ENCODE measurements at places on chromosomes 16 and 17. TPM values are rescaled to one million over a fixed set of nuclear protein-coding genes. Genes with fewer than 3 reads are reported as not detected.

The RASL10B gene
- total RNA-seq: 0.09 TPM

The SLC13A2 gene
- total RNA-seq: not detected

The AOC3 gene
- total RNA-seq: 0.86 TPM

The TUBB3 gene
- total RNA-seq: 0.86 TPM

The WFIKKN1 gene
- total RNA-seq: 0.60 TPM

The GSG1L2 gene
- not detected for total RNA-seq

The EVI2A gene
- total RNA-seq: 78.3 TPM

The MT4 gene
- not detected for total RNA-seq

DNA sequence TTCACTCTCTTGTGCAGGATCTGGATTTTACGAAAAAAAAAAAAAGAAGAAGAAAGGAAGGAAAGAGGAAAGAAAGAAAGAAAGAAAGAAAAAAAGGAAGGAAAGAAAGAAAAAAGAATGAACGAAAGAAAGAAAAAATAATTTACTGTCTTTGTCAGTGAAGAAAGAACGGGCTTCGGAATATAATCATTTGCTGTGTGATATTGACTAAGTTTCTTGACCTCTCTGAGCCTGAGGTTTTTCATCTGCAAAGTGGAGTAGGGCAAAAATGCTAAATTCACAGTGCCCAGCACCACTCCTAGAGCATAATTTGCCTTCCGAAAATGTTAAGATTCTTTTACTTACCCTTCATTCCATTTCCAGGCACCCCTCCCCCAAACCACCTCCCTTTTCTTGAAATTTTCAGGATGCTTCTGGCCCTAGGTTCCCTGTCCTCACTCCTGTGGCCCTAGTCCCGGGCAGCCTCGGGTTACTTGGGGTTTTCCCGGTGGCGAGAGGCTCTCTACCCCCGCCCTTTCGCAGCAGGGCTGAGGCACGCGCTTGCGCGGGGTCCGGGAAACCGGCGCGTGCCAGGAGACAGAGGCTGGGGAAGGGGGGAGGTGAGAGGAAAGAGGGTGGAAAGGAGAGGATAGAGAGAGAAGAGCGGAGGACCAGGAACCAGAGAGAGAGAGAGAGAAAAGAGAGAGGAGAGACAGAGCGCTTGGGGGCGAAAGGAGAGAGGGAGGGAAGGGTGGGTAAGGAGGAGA is at the start of gene CNTNAP1:
CNTNAP1 (plus strand) TSS at position 556 of the 746 bp plus-strand sequence. CDS start 299 bp downstream, outside the sequence.
- H3K4me1 ChIP-seq: peaks cover 46% of the 10 kb centered on the region
- peaks cover 1% of the 10 kb centered on the region for H3K36me3 ChIP-seq
- peaks cover 42% of the 10 kb centered on the region for H3K27me3 ChIP-seq
- peak; percentile 42 for DNase-seq
- H3K4me3 ChIP-seq: peak within 1 kb of the TSS; percentile 70

DNA sequence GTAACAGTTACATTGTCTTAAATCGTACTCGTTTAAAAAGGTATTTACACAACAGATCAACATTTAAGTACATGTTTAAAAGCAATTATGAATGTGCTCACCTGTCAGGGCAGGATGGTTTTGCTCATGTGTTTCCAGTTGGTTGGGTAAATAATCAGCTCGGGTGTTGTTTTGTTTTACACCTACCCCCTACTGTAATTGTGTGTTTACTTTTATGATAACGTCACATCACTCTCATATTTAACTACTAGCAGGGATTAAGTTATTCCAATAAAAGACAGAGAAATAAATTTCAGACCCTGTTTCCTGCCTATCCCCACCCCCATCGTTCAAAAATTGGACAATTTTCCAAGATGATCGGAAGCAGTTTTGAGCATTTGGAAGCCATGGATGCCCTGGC is 390.2 kb downstream of the SEC14L1 start:
- H3K36me3 ChIP-seq: peaks cover 3% of the 10 kb centered on the region
- H3K4me3 ChIP-seq: no peak overlapping the region
- H3K4me1 ChIP-seq: peaks cover 6% of the 10 kb centered on the region

DNA sequence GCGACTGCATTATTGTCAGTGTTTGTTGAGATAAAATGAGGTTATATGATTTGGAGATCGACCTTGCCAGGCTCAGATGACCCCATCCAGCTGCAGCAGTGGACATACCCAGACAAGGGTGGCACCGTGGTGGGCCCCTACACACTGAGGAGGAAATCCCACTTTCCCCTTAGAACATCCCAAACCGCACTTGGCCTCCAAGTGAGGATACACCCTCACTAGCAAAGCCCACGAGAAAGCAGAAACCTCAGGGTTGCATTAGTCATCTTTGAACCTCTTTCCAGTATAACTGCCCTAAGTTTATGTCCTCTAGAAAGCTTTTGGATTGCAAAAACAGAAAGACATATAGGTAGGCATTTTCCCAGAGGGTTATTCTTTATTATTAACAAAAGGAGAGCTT is 101.5 kb downstream of the CLEC16A start:
- no peak overlapping the region for H3K27ac ChIP-seq
- H3K36me3 ChIP-seq: peaks cover 60% of the 10 kb centered on the region
- peaks cover 46% of the 10 kb centered on the region for H3K4me1 ChIP-seq
- H3K27me3 ChIP-seq: no peaks in the 10 kb centered on the region

DNA sequence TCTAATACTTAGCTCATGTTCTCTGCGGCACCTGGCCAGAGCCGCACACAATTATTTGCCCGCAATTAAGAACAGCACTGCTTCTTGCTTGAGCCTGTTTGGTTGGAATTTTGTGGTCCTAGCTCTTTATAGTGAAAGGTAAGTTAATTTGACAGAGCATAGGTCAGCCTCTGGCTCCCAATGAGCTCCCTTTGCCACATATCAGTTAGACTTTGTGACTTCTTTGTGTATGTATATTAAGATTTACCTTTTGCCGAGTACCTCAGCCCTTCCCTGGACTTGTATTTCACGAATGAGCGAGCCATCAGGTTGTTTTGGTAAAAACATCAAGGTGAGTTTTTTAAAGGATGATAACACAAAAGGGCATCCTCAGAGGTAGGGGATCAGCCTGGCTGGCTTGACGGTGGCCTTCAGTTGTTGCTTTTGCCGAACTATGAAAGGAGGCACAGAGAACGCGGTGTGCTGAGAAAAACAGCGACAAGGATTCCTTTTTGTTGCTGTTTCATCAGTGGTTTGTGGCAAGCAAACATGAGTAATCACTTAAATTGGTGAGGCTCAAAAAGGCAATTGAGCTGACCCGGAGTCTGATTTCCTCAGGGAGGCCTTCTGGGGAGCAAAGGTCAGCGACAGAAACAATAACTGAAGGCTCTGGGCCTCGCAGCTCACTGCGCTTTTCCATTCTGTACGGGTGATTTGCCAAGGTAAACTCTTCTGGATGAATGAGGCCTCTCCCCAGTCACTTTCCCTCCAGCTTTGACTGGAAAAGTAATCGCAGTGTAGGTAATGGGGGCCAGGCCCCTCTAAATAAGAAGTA is 163.6 kb downstream of the HS3ST3A1 start:
- no peak overlapping the region for H3K27ac ChIP-seq
- H3K4me3 ChIP-seq: no peak overlapping the region
- H3K36me3 ChIP-seq: no peaks in the 10 kb centered on the region

GRCh38 chr16:11499295-11500089 is 87.2 kb downstream of the LITAF start:
- H3K27me3 ChIP-seq: peaks cover 4% of the 10 kb centered on the region
- no peak for DNase-seq
- H3K4me3 ChIP-seq: no peak overlapping the region
- no peaks in the 10 kb centered on the region for H3K36me3 ChIP-seq
- peaks cover 20% of the 10 kb centered on the region for H3K4me1 ChIP-seq

DNA sequence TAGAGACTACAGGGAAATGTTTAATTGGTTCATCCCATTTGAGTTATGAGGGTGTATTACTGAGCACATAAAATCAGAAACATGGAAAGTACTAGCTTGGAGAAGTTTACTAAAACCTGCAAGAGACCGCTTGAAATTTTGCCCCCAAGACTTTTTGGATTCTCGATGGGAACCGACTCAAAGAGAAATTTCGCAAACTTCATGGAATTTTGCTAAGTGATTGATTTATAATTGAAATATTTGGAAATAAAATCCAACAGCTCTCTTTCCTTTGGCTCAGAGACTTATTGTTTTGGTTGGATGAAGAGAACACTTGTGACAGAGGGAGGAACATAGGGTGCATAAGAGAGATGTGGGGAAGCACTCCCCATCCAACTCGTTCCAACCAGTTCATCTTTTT is 574.4 kb downstream of the WWOX start:
- H3K4me3 ChIP-seq: no peak overlapping the region
- no peaks in the 10 kb centered on the region for H3K36me3 ChIP-seq
- H3K4me1 ChIP-seq: peaks cover 5% of the 10 kb centered on the region
- no peak for DNase-seq

GRCh38 chr16:77030600-77030999 is 160.4 kb upstream of the MON1B start:
- no peaks in the 10 kb centered on the region for H3K4me1 ChIP-seq
- H3K27me3 ChIP-seq: peaks cover 2% of the 10 kb centered on the region
- H3K27ac ChIP-seq: no peak overlapping the region
- DNase-seq: no peak

DNA sequence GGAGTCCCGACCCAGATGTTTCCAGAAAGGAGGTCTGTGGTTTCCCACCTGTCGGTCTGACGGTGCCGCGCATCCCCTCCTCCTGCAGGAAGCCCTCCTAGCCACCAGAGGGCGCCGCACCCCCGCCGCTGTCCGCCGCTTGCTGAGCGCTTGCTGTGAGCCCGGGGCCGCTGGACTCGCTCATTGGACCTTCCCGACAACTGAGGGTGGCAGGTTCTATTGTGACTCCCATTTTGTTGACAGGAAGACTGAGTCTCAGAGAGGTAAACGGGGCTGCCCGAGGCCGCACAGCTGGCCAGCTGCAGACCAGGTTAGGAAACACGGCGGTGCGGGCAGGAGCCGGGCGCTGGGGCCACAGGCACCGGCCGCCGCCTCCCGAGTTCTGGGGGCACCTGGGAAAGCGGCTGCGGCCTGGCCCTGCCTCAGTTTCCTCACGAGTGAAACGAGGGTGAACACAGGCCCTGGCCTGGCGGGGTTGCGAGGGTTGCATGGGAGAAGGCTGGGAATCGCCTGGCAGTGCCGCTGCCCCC is 191.1 kb upstream of the CIBAR2 start:
- H3K27ac ChIP-seq: peak overlapping the region; percentile 64
- H3K4me1 ChIP-seq: peaks cover 29% of the 10 kb centered on the region
- no peaks in the 10 kb centered on the region for H3K27me3 ChIP-seq

- no peak overlapping the region for H3K4me3 ChIP-seq
- H3K27ac ChIP-seq: no peak overlapping the region
- DNase-seq: no peak
- no peaks in the 10 kb centered on the region for H3K36me3 ChIP-seq
- peaks cover 5% of the 10 kb centered on the region for H3K27me3 ChIP-seq
- H3K4me1 ChIP-seq: no peaks in the 10 kb centered on the region
Observed at GRCh38 chr17:41456204-41456603, 11.0 kb downstream of the KRT32 start.

GRCh38 chr17:50055055-50055425 is 870 bp upstream of the ITGA3 start:
- no peak overlapping the region for H3K27ac ChIP-seq
- no peaks in the 10 kb centered on the region for H3K27me3 ChIP-seq
- no peaks in the 10 kb centered on the region for H3K36me3 ChIP-seq
- H3K4me3 ChIP-seq: peak overlapping the region; percentile 91
